Stimulated activated CD8-positive, alpha-beta memory T cell treated with anti-CD3 and anti-CD28 coated beads, Interleukin-4, amount 100 ng/mL, for 4 hours (primary cell): ENCODE measurements at places on chromosomes 7 and 10.

- DNase-seq, result no peak
These were observed 28.2 kb downstream of the CDK14 start for GRCh38 chr7:90624225-90624911.

DNA sequence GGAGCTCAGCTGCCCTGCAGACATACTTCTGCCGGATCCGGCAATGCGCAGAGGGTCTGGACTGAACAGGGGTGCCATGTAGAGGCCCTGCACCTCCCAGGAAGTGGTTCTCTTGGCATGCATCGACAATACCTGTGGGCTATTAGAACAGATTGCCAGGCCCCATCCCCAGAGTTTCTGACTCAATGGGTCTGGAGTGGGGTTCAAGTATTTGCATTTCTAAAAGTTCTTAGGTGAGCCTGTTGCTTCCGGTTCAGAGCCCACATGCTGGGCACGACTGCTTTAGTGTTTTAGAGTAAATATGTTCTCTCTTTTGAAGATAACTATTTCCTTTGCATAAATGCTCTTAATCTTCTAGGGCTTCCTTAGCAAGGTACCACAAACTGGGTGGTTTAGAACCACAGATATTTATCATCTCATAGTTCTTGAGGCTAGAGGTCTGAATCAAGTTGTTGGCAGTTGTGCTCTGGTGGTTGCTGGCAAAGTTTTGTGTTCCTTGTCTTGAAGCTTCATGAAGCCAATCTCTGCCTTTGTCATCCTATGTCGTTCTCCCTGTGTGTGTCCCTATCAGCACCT, 435.5 kb downstream of the TCERG1L start:
- no peak for DNase-seq

- DNase-seq, result no peak
These were observed 370.8 kb downstream of the CDC14C start for GRCh38 chr7:49295146-49295545.

DNA sequence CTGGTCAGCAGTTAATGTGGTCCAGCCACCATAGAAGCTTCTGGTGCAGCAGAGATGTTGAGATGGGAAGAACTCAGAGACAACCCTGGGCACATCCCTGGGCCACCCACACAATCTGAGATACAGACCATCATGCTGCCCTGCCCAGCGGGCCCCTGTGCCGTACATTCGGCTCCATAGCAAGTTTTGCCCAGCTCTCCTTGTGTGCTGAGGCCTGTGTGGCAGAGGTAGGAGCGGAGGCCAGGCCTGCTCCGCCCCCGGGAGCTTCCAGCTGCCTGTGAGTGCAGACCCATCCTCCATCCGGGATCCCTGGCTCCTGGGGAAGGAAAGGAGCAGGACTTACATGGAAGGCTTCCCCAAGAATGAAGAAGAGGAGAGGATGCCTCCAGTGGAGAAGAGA, 140.3 kb downstream of the NEURL1 start:
- DNase-seq, result no peak

DNA sequence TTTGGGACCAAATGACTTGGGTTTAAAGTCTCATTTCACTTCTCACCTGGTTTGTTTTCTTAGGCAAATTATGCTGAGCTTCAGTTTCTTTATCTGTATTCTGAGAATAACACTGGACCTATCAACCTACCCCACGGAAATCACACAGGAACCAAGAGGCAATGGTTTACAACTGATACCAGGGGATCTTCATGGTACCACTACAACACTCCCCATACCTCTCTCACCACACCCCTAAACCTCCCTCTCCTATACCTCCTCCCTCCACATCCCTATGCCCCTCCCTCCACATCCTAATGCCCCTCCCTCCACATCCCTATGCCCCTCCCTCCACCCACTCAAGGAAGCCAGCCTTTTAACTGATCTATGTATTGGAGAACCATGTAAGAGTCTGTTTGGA, 9.9 kb downstream of the FAM204A start:
- DNase-seq, result no peak

DNA sequence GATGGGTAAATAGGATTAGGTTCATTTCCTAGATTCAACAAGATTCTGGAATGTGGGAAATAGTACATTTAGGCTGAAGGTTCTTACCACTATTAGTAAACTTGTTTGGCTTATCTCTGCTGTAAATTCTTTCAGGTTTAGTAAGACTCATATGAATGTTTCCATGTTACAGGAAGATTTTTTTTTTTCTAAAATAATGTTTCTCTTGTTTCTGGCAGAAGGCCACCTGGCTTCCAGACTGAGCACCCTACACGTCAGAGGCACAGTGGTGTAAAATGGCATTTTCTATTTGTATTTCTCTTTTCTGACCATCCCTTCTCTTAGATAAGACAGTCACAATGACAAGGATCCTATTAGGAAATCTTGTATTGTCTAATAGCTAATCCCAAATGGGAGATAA, 22.7 kb upstream of the AASS start:
- DNase-seq, result no peak

DNA sequence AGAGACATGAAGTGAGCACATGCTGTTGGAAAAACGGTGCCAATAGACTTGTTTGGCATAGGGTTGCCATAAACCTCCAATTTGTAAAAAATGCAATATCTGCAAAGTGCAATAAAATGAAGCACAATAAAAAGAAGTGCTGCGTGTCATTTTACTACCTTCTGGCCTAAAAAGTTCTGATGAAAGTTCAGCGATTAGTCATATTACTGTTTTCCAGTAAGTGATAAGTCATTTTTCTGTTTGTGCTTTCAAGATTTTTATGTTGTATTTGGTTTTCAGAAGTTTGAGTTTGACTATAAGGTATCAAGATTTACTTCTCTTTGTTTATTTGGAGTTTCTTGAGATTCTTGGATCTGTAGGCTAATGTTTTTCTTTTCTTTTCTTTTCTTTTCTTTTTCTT, 16.8 kb downstream of the AOAH start:
- DNase-seq, result no peak

- no peak for DNase-seq
These were observed 28.1 kb downstream of the INSYN2A start for GRCh38 chr10:127168261-127168660.

GRCh38 chr7:74371381-74372341, 82.0 kb upstream of the GTF2IRD1 start:
- DNase-seq, result no peak

DNA sequence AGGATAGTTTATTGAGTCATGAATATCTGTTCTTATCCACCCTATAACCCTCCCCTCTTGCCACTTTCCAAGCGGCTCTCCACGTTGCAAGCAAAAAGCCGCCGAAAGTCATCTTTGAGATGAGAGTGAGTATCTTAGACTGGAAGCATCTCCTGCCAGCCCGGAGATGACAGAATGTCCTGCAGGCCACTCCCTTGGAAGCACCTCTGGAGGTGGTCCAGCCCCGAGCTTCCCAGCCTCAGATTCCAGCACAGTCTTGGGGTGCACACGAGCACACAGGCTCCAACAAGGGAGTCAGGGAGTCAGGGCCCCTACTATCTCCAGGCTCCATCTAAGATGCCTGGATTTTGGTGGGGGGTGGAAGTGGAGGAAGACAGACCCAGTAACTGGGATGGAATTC, 5.5 kb upstream of the ELN start:
- no peak for DNase-seq

GRCh38 chr7:153628825-153629224, 423.4 kb upstream of the DPP6 start:
- no peak for DNase-seq

GRCh38 chr7:135774284-135774683, 25.7 kb upstream of the FAM180A start:
- no peak for DNase-seq

DNA sequence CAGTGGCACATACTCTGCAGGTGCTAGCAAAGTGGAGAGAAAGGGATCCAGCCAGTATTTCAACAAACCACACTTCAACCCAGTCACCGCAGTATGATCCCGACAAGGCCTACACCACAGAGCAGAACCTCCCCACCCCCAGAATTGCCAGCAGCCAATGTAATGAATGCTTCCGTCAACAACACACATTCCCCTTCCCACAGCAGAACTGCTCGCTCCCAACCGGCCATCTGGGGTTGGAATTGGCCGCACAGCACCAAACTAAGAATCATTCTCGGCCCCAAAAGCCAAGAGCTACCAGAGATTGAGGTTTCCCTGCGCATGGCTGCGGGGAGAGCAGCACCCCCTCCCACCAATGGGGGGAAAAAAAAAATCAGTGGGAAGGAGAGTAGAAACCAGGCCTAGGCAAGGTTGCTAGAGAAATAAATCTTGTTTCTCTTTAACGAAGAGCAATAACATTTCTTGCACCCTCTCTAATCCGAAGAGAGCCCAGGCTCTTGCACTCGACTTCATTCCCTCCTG, 1.1 kb downstream of the WASL start:
- DNase-seq, result no peak

GRCh38 chr10:5555881-5556280, 31.1 kb downstream of the CALML3 start:
- no peak for DNase-seq

DNA sequence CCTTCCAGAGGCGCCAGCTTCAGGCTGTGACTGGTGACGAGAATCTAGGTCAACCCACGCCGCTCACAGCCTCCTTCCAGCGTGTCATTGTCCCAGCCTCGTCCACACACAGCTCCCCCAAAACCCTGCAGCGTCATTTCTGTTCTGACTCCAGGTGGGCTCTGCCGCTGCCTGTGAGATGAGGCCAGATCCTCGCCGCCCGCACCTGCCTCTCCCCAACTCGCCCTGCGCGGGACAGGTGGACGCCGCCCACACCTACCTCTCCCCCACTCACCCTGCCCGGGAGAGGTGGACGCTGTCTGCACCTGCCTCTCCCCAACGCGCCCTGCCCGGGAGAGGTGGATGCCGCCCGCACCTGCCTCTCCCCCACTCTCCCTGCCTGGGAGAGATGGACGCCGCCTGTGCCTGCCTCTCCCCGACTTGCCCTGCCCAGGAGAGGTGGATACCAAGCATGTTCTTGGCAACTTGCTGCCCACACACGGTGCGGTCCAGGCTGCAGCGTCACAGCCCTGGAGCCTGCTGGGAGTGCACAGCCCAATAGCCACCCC, 32.0 kb upstream of the CFAP46 start:
- DNase-seq, result no peak
